ENCODE measurements at places on chromosomes 6 and 20.

DNA sequence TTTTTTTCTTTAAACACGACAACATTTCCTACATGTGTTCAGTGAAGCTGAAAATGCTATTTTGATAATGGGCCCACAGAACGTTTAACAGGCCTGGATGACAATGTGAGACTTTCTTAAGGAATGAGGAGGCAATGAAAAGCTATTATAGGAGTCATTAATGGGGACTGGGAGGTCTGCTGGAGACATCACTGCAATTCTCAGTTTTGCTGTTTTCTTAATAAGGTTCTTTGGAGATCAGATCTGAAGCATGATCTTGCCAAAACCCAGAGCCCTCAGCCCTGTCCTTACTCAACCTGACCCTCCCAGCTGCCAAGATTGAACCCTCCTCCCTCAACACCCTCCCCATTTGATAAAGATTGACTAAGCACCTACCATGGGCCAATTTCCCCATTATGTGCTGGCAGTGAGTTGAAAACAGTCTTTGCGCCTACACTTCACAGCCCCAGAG is 353.1 kb downstream of the MAFB start:
- no peak for DNase-seq

DNA sequence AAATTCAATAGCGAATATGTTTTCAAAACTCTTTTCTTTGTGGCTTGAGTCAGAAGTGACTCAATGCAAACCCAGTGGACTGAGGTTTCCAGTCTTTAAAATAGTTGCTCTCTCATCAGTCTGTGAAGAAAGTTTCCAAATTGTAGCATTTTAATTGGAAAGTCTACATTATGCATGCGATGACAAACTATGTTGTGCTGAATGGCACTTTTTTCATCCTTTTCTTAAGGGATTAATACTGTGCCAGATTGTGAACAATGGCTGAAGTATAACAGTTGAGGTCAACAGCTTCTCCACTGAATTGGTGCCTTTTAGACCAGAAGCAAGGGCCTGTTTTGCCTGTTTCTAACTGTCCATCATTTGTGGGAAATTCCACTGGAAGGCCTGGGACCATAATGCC is 377.1 kb downstream of the BTBD9 start:
- DNase-seq, result no peak

GRCh38 chr6:144999127-144999526 is 714.0 kb downstream of the UTRN start:
- DNase-seq, result no peak

DNA sequence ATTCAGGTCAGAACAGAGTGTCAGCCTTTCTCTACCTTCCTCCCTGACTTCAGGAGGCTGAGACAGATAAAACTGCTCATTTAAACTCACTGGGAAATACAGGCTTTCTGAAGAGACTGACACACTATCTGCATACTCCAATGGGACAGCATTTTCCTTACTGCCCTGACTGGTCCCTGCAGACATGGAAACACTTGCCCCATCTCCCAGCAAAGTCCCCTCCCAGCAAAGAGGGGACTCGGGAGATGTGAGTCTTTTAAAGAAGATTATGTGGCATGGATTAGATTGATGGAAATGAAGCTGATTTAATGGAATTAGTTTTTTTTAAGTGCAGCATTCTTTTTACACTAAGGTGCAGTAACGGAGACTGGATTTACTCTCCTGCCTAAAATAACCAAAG is 90.8 kb downstream of the CFAP61 start:
- DNase-seq, result no peak

- DNase-seq, result no peak
Observed at GRCh38 chr6:111254004-111254778, 166.9 kb downstream of the SLC16A10 start.

- no peak for DNase-seq
Observed at GRCh38 chr6:138264372-138264880, 46.1 kb upstream of the PBOV1 start.
